ENCODE measurements at places on chromosomes 6 and 20.

DNA sequence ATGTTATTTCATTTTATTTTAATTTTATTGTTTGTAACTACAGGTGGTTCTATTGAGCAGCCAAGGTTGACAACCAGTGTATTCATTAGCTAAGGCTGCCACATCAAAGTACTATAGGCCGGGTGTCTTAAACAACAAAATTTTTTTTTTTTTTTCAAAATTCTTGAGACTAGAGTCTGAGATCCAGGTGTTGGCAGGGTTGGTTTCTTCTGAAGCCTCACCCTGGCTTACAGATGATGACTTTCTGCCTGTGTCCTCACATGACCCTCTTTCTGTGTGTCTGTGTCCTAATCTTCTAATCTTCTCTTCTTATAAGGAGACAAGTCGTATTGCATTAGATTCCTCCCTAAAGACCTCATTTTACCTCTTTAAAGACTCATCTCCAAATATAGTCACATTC is 208.4 kb downstream of the MANEA start:
- no peak for DNase-seq

GRCh38 chr6:18471232-18471964 is 84.2 kb downstream of the RNF144B start:
- no peak for DNase-seq

- DNase-seq = no peak
Observed at GRCh38 chr6:378090-378957, 13.2 kb upstream of the IRF4 start.

DNA sequence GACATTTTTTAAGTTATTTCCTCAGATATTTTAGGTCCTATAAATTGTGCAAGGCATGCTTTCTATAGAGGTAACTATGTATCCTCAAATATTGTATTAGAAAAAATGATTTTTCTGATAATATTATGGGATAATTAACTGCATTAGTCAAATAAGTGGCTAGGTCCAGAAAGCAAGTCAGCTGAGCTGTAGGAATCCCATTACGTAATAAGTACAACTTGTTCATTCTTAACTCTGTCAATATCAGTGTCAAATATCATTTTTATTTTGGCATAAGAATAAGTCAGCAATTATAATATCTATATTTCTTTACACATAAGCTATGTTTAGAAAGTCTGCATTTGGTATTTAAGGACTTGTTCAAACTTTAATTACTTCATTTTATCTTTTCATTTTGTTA is 830.9 kb upstream of the GJE1 start:
- no peak for DNase-seq

DNA sequence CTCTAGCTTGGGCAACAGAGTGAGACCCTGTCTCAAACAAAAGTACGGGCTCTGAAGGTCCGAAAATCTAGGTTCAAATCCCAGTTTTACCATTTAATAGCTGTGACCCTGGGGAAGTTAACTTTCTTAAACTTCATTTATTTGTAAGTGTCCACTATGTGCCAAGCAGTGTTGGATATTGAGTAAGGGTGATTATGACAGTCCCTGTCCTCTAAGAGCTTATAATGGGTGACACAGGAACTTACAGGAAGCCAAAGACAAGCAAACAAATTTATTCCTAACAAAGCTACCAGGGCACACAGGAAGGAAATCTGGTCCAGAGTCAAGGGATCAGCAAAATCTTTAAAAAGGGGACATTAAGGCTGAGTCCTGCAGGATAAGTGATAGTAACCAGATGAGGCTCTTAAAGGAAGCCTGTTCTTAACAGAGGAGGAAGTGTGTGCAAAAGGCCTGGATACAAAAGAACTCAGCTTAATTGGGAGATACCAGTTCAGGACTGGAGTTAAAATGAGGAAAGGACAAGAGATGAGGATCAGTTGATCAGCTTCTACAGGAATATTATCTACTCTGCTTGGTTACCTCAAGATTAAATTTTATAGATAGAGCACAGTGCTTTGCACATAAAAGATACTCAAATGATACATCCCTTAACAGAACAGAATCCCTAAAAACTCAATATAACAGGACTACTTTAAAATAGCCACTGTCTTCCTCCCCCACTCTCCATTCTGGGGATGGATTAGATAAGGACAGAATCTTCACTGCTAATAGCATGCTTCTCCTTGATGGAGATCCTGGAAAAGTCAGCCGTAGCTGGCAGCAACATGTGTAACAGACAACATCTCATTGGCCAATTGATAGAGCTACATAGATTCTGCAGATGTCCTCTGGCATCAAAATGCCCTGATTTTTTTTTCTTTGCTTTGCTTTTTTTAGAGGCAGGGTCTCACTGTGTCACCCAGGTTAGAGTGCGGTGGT is 6.1 kb downstream of the SNX3 start:
- no peak for DNase-seq

GRCh38 chr6:131692031-131692430 is 9.2 kb downstream of the OR2A4 start:
- no peak for DNase-seq

DNA sequence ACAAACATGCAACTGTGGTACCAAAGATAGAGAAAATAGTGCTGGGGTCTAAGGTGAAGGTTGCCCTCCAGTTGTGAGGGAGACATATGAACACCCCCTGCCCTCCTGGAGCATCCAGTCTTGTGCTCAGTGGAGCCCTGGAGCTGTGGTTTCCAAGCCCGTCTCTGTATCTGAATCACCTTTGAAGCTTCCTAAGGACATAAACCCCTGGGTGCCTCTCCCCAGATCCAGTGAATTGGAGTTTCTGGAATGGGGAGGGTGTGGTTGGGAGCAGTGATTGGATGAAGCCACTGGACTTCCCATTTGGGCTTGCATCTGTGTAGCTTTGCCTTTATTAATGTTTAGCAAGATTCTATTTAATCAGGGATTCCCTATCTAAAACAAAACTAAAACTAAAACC is 22.4 kb upstream of the E2F3 start:
- DNase-seq = no peak

DNA sequence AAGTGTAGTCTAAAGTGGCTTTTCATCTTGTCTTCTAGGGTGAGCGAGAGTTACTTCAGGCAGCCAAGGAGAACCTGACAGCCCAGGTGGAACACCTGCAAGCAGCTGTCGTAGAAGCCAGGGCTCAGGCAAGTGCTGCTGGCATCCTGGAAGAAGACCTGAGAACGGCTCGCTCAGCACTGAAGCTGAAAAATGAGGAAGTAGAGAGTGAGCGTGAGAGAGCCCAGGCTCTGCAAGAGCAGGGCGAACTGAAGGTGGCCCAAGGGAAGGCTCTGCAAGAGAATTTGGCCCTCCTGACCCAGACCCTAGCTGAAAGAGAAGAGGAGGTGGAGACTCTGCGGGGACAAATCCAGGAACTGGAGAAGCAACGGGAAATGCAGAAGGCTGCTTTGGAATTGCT is 27.1 kb downstream of the C20orf173 start:
- no peak for DNase-seq

DNA sequence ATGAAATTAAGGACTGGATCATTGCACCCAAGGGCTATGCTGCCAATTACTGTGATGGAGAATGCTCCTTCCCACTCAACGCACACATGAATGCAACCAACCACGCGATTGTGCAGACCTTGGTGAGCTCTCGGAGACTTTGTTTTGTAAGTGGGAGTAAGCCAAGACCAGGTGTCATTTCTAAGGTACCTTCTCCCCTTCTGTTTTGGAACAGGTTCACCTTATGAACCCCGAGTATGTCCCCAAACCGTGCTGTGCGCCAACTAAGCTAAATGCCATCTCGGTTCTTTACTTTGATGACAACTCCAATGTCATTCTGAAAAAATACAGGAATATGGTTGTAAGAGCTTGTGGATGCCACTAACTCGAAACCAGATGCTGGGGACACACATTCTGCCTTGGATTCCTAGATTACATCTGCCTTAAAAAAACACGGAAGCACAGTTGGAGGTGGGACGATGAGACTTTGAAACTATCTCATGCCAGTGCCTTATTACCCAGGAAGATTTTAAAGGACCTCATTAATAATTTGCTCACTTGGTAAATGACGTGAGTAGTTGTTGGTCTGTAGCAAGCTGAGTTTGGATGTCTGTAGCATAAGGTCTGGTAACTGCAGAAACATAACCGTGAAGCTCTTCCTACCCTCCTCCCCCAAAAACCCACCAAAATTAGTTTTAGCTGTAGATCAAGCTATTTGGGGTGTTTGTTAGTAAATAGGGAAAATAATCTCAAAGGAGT is 30.4 kb downstream of the TXNDC5 start:
- no peak for DNase-seq

GRCh38 chr6:4603291-4603690 is 172.9 kb upstream of the CDYL start:
- DNase-seq = peak; percentile 69

- DNase-seq = no peak
Observed at GRCh38 chr6:167426084-167426483, 101.2 kb downstream of the TTLL2 start.

DNA sequence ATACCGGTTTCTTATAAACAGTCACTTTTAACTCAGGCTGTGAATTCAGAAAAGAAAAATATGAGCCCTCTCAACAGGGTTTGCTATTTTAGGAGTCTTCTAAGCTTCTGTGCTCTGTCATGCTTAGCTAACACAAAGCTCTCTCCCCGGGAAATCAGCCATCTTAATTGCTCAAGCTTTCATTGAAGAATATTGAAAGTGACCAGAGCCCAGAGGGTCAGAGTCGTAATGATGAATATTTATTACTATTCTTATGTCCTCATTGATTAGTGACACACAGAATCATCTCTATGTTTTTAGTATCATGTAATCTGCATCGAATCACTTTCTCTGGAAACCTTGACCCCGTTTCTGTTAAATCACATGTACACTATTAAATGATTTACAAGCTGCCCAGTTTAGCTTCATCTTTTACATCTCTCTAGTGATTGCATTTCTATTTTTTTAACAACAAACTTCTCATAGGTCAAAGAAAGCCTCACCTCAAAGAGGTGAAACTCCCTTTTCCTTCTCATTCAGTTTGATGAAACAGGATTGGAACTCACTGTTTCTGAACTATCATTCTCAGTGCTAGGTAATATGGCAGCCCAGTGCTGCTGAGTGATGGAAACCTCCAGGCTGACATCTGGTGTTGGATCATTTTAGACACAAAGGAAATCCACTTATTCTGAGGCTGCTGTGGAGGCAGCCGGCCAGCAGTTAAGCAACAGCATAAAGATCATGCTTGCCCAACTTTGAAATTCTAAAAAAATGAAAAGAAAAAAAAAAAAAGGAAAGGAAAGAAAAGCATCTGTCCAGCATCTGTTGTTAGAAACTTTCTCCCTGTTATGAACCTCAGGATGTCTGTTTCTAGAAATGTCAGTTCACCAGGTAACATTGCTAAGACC is 96.3 kb downstream of the RFPL4B start:
- no peak for DNase-seq

DNA sequence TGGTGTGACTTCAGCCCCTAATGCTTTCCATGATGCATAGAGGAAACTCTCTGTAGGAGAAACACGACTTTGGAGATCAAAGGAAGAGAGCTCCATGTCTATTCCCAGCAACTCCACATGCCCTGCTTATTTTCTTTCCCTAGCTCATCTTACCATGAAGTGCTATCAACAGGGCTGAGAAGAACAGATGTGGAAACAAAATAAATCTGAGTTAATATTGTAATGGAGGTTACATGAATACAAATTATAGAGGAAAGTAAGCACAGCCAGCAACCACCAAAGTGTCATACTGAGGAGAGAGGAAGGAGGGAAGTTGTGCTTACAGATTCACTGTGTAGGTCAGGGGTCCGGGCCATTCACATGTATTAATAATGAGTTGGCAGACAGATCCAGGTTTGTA is 157.5 kb downstream of the RFPL4B start:
- no peak for DNase-seq

- DNase-seq = no peak
Observed at GRCh38 chr6:124613031-124613430, 349.2 kb upstream of the RNF217 start.

DNA sequence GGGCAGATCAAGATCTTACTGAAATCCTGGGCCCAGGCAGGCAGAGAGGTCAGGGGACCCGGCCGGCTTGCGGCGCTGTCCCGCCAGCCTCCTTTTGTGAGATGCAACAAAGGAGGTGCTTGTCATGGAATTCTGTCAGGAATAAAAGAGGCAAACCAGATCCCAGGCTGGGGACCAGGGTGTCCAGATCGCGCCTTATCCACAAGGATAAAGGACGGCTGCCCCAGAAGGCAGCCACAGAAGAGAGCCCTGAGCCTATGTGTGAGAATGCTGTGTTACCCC is 42.6 kb upstream of the CDH22 start:
- no peak for DNase-seq

DNA sequence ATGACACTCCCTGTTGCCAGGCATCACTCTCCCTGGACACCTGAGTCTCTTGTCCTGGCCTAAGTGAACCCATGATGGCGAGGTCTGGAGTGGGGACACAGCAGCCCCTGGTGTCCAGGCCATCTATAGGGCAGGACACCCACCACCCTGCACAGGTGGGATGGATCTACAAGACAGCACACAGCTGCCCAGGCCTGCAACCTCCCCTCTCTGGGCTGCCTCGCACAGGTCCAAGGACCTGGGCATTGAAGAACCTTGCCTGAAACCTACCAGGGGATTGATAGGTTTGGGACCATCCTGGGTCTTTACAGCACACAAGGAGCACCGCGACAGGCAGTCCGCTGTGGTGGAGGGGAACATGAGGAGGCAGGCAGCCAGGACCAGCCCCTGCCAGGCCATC is 11.2 kb downstream of the PDYN start:
- no peak for DNase-seq

- DNase-seq = no peak
Observed at GRCh38 chr20:63208346-63208909, 7.5 kb downstream of the YTHDF1 start.

DNA sequence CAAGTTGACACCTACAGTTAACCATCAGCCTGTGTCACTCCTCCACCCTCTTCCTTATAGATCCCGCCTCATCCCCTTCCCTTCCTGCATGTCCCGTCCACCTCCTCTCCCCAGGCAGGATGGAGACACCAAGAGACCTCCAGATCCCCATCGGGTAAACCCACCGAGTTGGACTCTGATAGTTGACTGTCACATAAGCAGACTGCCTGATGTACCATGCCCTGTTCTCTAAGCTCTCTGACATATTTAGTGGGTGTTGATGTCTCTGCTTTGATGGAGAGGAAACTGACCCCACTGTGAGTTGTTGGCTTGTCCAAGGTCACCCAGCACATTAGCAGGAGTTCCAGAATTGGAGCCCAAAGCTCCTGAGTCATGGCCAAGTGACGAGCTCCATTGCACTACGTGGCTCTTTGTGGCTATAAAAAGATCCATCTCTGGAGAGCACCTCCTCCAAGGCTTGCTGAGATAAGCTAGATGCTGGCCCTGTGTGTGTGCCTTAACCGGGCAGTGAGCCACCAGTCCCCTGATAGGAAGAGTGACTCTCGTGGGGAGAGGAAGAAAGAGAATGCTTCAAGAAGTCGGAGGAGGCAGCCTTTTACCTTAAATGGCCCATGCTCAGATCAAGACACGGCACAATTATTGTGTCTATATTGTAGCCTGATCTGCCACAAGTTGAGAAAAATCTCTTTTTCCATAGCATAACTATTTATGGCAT is 236.0 kb upstream of the ECI2 start:
- DNase-seq = peak; percentile 91

DNA sequence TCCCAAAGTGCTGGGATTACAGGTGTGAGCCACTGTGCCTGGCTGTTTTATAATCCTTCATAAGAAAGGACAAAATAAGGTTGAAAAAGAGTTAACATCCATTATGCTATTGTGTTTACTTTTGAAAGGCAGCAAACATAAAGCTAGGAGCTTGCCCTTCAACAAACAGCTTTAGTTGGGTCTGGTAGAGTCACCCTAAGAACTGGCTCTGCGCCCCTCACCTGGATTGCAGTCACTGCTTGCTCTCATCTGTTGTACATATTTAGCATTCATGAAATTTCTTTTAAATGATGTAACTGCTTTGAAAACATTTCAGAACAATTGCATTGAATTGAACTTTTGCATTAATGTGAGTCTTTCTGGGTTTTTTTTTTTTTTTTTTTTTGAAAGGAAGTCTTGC is 38.9 kb downstream of the JARID2 start:
- peak; percentile 78 for DNase-seq

Measured in A172 (cell line).